Left cardiac atrium (tissue), 4 donors: ENCODE measurements at places on chromosomes 5 and 9. TPM values are rescaled to one million over a fixed set of nuclear protein-coding genes. Genes with fewer than 3 reads are reported as not detected.

SLIT3 gene
- total RNA-seq, result 71.1 TPM

PSMD5 gene
- 25.9 TPM for total RNA-seq

ENTREP1 gene
- 16.4 TPM for total RNA-seq

FOXD4L5 gene
- total RNA-seq, result not detected

ALG2 gene
- 29.3 TPM for total RNA-seq

IGIP gene
- 14.4 TPM for total RNA-seq

CARTPT gene
- total RNA-seq, result not detected

TERT gene
- total RNA-seq, result not detected

SLCO6A1 gene
- not detected for total RNA-seq

ARL14EPL gene
- total RNA-seq, result not detected

FYB1 gene
- total RNA-seq, result 13.4 TPM

FOXD4L6 gene
- 0.15 TPM for total RNA-seq

HEMGN gene
- total RNA-seq, result not detected

LCN12 gene
- 7.0 TPM for total RNA-seq

CDH18 gene
- not detected for total RNA-seq

PLEKHG4B gene
- total RNA-seq, result 0.06 TPM

TRIM36 gene
- total RNA-seq, result 0.71 TPM

RAPGEF6 gene
- total RNA-seq, result 8.4 TPM

NOL8 gene
- total RNA-seq, result 17.6 TPM

FST gene
- 2.0 TPM for total RNA-seq

KCNIP1 gene
- total RNA-seq, result not detected

LOX gene
- 19.2 TPM for total RNA-seq

SRD5A1 gene
- total RNA-seq, result 2.2 TPM

NFIB gene
- total RNA-seq, result 110 TPM

AGTPBP1 gene
- total RNA-seq, result 40.8 TPM

PCDHB10 gene
- 1.3 TPM for total RNA-seq

KIF24 gene
- total RNA-seq, result 0.59 TPM

BTNL3 gene
- total RNA-seq, result 0.13 TPM

PCDHGB2 gene
- total RNA-seq, result 4.0 TPM

PCDHGA10 gene
- total RNA-seq, result 4.6 TPM

BHMT2 gene
- total RNA-seq, result 16.3 TPM

STPG3 gene
- total RNA-seq, result not detected

GRIN3A gene
- not detected for total RNA-seq

PDZD2 gene
- total RNA-seq, result 77.3 TPM

SPATA31A7 gene
- not detected for total RNA-seq

SLC25A2 gene
- not detected for total RNA-seq

PCDHGA12 gene
- total RNA-seq, result 4.5 TPM

PTGS1 gene
- total RNA-seq, result 37.3 TPM

TRIO gene
- 50.4 TPM for total RNA-seq
